ENCODE measurements at places on chromosomes 12 and 14. TPM values are rescaled to one million over a fixed set of nuclear protein-coding genes. Genes with fewer than 3 reads are reported as not detected.

Gene ZNF891
- 2.4 TPM for polyA plus RNA-seq

Gene HSPA2
- polyA plus RNA-seq: 6.0 TPM

Gene CCDC88C
- polyA plus RNA-seq: 18.3 TPM

DNA sequence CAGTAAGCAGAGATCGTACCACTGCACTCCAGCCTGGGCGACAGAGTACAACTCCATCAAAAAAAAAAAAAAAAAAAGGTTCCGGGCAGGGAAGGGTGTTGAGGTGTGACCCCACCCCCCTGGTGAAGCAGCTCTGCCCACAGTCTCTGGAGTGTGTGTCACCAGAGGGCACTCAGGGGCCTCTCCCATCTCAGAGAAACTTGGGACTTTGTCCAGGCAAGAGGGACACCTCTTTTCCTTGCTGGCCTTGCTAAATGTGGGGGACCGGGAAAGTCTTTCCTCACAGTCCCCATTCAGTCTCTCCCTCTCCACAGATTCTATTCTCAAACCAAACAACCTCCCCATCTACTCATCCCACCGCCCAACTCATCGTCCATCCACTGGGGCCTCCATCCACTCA is 43.6 kb downstream of the RFLNA start:
- DNase-seq: no peak

- DNase-seq: no peak
These were observed 112.7 kb upstream of the TMPO start for GRCh38 chr12:98402671-98403070.

DNA sequence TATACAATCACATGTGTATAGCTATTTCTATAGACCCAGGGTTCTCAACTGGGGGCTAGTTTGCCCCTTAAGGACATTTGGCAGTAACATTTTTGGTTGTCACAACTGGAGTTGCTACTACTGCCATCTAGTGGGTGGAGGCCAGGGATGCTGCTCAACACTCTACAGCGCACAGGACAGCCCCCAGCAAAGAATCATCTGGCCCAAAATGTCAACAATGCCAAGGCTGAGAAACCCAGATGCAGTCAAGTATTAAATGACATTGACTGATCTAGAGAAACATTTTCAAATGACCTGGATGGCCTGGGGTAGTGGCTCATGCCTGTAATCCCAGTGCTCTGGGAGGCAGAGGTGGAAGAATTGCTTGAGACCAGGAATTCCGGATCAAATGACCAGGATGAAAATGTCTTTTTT is 5.8 kb downstream of the WSB2 start:
- DNase-seq: no peak

All from hindlimb muscle (tissue), 1 donor.